ENCODE measurements at places on chromosomes 5 and 9. TPM values are rescaled to one million over a fixed set of nuclear protein-coding genes. Genes with fewer than 3 reads are reported as not detected.

Gene AMBP
- total RNA-seq, result not detected

Gene SAXO1
- total RNA-seq, result not detected

Gene SPINK5
- total RNA-seq, result 0.12 TPM

Gene AK1
- 88.4 TPM for total RNA-seq

DNA sequence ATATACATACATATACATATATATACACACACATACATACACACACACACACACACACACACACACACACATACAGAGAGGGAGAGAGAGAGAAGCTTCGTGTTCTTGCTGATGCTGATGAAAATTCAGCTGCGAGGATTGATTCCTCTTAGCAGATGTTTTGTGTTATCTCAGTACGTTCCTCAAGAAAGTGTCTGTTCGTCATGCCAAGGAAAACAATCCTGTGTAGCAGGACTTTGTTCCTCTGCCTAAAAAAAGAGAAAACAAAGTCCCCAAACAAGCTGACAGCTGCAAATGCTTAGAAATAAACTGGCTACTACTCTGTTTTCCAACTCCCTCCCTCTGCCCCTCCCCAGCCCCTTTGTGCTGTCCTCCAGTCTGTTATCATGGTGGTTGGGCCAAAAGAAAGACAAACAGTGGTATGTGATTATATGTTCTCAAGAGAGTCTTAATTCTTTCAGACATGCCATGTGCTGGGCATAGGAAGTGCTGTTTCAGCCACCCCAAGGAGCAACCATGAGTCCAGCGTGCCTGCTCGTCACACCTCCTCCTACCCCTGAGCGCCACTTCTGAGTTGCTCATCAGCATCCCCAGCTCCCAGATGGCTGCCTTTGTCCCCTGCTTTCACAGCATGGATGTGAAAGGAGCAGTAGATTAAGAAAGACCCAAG lies 71.5 kb upstream of the EQTN start:
- no peak for DNase-seq

GRCh38 chr9:20597862-20598261 lies 24.4 kb downstream of the MLLT3 start:
- no peak for DNase-seq

DNA sequence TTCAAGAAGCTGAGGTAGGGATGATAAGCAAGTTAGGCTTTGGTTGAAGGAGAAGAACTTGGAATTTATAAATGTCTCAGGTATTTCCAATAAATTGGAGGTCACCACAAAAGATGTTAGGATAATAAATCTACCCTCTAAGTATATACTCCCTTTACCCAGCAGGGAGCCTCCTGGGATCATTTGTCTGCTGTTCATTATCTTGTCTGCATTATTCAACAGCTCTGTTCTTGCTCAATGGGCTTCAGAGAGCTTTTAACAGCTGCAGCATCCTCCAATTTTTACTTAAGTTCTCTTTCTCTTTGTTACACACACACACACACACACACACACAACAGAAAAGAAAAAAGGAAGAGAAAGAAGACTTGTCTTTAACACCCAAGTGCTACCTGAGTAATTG lies 51.7 kb upstream of the VPS13A start:
- no peak for DNase-seq

DNA sequence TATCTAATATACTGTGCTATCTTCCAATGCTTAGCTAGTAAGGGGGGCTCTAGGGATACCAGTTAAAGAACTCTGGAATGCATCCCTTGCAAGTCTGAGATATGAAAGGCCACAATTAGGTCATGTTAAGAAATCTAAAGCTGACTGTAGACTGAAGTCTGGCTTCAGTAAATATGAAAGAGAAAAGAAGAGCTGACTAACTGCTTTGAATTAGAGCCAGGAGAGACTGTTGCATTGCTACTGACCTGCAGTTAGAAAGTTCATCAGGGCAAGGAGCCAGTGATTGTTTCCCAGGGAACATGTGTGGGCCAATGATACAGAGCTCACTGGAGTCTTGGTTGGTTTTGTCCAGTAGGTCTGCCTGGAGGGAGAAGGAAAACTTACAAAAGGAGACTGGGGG lies 472.1 kb upstream of the TNC start:
- DNase-seq, result no peak

DNA sequence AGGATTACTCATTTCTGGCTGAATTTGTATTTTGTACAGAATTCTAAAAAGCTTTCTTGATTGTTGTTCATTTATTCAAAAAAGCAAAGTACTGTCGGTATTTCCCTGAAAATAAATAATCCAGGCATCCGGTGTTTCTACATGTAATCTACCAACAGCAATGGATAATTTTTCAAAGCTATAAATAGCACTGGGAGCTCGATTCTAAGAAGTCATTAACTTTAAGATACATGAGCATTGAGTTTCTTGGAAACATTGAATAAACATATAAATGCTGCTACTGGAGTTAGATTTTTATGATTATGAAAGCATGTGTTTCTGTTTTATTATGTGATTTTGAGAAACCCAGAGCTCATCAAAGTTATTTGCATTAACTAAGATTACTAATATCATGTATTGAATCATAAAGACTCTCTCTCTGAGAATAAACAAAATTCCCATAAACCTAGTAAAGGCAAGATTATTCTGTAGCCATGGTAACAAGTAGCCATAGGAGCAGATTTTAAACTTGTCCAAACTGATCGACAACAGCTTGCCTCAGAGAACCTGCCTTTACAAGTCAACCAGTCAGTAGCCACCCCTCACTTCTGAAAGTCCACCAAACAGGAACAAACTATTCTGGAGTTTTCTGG lies 197.0 kb downstream of the DRD1 start:
- no peak for DNase-seq

DNA sequence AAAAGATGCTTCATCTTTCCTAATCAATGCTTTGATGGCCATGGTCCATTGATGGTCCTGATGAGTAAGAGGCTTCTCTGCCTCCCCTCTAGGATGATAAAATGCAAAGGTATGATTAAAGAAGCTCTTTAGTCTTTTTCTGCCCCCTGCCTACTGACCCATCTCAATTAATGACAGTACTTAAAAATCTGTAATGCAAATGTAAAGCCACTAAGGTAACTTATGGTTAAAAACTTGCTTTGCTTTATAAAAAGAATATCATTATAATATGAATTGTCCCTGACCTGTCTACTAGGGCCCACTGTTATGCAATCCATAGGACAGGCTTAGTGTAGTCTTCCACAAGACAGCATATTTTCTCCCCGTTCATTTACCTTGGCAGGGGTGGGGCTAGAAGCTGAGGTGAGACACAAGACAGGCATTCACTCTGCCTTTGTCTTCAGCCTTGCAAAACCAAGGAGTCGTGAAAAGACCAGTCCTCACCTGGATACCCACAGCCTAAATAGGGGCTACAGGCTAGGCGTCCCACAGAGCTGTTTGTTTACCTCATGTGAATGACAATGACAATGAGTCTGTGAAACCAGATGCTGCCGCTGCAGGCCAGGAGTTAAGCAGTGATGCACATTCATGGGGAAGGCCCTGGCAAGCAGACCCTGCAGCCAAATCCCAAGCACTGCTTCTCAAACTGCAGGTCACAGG lies 60.4 kb downstream of the BNC2 start:
- DNase-seq, result no peak

DNA sequence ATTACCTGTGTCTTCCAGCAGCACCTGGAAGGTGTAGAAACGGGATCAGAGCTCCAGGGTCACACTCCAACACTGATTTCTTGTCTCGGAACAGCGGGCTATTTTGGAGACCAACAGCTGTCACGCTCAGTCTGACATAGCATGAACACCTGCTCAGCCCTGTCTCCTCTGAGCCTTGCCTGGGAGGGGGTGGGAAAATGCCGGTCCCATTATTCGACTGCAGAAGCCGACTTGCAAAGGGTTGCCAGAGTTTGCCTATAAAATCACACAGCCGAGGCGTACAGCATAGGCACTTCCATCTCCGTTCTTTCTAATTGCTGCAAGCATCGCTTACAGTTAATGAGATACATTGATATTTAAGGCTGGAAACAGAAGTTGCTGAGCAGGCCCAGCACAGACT lies 300.8 kb upstream of the MSX2 start:
- no peak for DNase-seq
